ENCODE measurements at places on chromosomes 2 and 18.

DNA sequence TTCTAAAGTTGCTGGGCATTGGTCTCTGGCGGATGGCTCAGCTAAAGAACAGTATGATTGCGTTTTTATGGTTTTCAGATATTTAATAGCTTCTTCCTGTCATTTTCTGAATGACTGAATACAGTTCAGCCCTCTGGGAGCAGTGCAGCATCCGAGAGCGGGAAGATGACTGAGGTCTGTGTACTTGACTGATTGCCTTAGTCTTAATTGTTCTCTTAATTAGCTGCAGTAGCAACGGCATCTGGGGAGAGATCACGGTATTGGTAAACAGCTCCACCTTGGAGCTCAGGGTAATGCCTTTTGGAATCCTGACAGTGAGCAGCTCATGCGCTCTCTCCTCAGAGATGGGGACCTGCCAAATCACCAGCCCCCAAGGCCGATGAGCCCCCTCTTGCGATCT is 481.4 kb upstream of the SPRED2 start:
- no peak for DNase-seq

- no peak for DNase-seq
These were observed 1.5 kb downstream of the IL36B start for GRCh38 chr2:113050921-113051895.

DNA sequence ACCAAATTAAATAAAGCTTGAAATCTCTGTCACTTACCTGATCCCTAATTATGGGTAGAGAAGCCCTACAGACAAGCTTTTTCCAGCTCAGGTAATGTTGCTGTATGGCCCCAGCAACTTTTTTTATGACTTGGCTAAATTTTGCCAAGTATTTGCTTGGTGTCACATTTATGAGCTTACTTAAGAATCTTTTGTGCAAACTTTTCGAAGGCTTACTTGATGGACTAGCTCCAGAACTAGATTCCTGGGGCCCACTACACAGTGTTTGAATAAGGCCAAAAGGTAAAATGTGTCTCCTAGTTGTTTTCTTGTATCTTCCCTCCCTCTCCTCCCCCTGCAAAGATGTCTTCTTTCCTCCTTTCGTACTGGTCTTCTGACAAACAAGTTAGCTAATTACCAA is 257.9 kb downstream of the OSR1 start:
- no peak for DNase-seq

DNA sequence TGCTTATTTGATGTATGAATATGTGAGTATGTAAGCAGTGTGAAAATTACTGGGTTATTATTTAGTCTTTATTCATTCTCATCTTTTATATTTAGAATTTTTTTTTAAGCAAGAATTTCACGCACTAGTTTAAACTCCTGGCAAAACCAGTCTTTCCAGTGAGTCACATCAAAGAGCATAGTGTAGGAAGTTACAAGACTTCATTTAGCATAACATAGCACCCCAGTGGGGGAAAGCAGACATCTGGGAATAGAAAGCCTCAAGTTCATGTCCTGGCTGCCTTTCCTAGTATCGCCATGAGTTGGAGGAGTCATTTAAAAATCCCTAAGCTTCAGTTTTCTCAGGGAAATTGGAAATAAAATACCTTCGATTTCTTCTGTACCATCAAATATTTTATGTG is 408.3 kb downstream of the NUP35 start:
- no peak for DNase-seq

DNA sequence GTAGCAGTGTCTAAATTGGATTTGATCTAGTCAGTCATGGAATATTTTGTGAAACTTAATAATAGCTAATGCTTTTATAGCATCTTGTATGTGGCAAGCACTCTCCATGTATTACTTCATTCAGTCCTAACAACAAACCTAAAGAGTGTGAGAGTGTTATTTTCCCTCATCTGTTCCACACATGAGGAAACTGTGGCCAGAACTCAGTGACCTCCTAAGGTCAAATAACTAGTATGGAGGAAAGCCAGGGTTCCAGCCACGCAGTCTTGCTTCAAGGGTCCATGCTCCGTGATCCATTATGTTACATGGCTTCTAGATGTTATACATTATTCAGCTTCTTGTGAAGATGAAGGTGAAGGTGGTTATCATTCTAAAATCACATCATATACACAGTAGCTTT is 45.5 kb downstream of the TWSG1 start:
- DNase-seq = peak; percentile 90

DNA sequence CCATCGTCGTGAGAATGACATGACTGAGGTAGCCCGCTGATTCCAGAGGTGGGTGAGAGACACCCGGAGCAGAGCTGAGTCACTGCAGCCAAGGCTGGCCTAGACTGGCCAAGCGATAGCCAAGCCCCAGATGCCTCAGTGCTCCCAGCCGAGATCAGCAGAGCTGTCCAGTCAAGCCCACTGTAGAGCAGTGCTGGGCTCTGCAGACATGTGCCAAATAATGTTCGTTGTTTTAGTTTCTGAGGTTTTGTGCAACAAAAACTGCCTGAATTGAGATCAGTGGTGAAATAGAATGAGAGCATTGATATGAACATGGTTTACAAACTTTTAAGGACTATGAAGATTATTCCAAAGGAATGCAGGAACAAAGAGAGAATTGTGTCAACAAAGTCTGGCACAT is 42.1 kb downstream of the INSIG2 start:
- DNase-seq = peak; percentile 6

DNA sequence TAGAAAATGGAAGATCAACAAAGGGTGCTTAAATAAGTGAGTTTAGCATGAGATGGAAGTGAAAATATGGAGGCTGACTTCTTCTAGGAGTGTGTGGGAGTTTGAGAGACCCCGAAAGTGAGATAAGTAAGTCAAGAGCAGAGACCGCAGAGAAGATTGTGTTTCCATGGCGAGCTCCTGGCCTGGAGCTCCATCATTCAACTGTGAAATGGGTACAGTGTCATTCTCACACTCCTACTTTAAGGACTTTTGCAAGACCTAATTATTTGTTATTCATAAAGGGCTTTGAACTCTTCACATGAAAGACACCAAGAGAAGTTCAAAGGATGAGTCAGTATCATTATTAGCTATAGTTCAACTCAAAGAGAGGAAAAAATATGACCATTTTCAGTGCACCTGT is 134.2 kb upstream of the PIK3C3 start:
- DNase-seq = no peak

DNA sequence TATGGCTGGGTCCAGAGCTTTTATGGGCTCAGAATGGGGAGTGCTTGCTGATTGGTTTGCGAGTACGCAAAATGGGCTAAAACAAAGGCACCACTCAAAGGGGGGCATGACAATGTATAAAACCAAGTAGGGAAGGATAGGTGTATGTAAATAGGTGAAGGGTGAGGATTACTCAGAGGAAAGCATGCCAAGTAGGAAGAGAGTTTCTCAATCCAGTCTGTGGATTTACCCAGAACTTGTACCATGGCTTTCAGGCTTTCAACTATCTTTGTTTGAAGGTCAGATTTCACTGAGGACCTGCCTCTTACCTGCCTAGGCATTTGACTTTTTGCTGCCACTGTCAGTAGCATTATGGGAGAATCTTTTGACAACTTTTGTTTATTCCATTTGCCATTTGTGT is 92.3 kb downstream of the RAB3GAP1 start:
- DNase-seq = peak; percentile 3

DNA sequence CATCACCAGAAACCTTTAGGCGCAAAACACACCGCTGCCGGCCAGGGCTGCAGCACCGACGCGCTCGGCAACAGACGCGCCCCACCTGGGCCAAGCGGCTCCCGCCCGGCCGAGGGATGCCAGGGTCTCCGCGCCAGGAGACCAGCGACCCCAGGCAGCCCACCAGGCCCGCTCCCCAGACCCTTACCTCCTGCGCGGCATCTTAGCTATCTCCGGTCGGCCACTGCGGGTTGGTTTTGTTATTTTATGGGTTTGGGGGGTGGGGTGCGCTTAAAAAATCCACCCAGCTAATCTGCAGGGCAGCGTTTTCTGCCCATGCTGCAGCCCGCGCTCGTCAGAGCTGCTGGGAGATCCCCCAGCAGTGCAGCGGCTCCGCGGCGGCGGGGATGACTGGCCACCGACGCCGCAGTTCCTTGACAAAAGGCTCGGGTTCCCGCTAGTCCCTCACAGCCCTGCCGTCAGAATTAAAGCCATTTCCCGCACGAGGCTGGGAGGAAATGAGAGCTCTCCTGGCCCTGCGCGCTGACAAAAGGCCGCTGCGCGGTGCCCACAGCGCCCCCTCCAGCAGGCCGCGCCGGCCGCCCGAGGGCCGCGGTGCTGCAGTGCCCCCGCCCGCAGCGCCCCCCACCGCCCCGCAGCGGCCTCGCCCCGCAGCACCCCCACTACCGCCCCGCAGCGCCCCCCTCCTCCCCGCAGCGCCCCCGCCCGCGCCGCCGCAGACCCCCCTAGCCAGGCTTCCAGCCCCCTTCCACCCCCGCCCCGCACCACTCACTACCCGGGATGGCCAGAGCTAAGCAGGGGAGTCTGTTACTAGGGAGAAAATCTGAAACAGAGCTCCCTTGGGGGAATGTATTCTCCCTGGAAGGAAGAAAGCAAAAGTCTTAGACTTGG is at the start of gene ADD2:
Gene ADD2 (minus strand): TSS at position 502 of the 891 bp plus-strand sequence. CDS start 61,792 bp downstream, outside the sequence.
- DNase-seq = peak; percentile 42

DNA sequence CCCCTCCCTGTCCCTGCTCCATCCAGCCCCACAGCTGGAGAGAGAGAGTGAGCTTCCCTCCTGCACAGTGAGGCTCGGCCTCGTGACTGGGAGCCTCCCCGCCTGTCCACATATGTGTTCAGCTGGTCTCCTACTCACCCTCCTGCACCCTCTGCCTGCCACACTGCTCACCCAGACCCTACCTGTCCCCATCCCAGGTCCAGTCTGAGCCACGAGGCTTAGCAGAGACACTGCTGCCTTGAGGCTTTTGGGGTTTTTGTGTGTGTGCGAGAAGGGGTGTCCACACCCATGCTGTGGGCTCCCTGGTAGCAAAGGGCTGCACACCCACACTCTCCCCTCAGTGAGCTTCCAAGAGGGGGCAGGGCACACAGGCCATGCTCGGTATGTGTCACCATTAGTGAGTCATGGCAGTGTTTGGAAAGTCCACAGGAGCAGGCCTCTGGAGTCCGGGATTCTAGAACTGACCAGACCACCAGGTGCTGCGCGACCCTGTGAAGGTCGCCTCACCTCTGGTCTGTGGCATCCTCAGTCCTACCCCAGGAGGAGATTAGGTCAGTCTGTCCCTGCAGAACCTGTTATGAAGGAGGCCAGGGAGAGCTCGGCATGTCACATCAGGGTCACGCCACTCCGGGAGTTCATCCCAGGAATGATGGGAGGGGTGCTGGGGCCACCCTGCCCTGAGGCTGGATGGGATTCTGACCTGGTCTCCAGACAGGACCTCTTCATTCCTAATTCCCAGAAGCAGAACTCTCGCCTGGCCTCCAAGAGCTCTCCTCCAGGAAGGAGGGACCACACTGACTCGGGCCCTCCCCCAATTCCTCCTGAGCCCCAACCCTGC is 39.9 kb upstream of the SMAD7 start:
- peak; percentile 61 for DNase-seq

- peak; percentile 87 for DNase-seq
These were observed 107.3 kb downstream of the MYO1B start for GRCh38 chr2:191352536-191352935.

- DNase-seq = peak; percentile 66
These were observed 8.5 kb downstream of the IRS1 start for GRCh38 chr2:226791056-226791486.

DNA sequence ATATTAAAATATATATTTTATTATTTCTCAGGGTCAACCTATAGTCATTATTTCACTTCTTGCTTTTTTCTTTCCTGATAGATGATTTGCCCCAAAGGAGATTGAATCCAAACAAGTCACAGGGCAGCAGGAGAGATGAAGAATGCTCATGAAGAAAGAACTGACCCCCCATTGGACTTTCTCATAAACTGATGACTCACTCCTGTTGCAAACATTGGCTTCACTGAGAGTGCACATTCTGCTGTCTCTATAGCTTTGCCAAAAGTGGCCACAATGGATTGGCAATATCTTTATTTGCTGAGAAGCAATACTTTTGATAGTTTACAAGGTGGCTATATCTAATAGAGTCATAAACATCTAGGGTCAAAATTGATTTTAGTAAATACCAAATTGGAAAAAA is 55.9 kb upstream of the ZNF385B start:
- peak; percentile 75 for DNase-seq

DNA sequence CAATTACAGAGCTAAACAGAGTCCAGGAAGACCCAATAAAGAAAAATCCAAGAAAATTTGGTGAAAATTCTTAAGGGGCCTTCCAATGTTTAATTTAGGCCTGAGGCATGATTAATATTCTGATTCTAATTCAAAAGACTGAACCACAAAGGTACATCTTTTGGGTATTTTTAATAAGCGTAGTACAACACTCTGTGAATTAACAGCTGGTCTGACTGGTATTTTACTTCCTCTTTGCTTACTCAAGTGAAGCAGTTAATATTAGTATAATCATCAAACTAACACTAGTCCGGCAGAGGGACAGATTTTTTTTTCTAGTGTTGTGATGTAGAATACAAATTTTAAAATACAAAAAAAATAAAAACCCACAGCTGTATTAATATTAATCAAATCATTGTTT is 652.9 kb downstream of the NR4A2 start:
- no peak for DNase-seq

DNA sequence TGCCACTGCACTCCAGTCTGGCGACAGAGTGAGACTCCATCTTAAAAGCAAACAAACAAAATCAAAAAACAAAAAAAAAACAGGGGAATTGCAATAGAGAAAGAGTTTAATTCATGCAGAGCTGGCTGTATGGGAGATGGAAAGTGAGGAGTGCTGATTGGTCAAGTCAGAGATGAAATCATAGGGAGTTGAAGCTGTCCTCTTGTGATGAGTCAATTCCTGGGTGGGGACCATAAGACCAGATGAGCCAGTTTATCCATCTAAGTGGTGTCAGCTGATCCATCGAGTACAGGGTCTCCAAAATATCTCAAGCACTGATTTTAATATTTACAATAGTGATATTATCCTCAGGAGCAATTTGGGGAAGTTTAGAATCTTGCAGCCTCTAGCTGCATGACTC is 45.3 kb downstream of the FRZB start:
- peak; percentile 2 for DNase-seq

DNA sequence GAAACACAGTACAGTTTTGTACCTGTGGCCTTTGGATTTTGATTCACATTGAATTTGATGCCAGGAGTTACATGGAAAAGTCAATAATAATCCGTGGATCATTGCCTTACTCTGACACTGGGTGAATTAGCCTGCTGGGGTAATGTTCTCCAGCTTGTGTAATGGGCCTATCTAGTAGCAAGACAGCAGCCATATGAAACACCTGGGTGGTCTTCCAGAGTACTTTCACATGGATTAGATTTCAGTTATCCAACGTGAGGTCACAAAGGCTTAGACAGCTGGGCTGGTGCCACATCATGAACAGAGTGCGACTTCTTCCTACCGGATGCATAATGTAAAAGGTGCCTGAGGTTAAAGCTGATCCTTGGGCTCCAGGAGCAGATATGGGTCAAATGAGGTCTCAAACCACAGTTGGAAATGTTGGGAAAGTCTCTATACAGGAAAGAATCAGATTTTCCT is 486.8 kb downstream of the PARD3B start:
- no peak for DNase-seq

All from AG10803 (cell line).